ENCODE measurements at places on chromosomes 12 and 14. TPM values are rescaled to one million over a fixed set of nuclear protein-coding genes. Genes with fewer than 3 reads are reported as not detected.

DNA sequence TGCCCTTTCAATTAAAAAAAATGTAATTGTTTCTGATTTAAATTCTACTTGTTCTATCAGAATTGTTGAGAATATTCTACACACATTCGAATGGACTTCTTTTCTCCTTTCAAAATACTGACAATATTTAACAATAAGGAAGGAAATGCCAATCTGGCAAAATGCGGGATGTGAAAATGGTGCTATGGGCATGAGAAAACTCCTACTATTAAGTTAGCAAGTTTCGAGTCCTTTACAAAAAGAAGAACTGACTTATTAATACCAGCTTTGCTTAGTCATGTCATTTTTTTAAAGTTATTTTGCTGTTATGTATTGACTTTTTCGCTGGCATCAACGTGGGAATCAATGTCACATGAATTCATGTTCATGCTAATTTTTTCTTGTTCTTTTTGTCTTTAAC lies 31.7 kb upstream of the ARL1 start:
- H3K27me3 ChIP-seq = no peaks in the 10 kb centered on the region
- no peak overlapping the region for H3K4me3 ChIP-seq
- no peaks in the 10 kb centered on the region for H3K36me3 ChIP-seq
- H3K4me1 ChIP-seq = no peaks in the 10 kb centered on the region
- no peak for DNase-seq

RAB15 gene
- total RNA-seq = 43.3 TPM

DNA sequence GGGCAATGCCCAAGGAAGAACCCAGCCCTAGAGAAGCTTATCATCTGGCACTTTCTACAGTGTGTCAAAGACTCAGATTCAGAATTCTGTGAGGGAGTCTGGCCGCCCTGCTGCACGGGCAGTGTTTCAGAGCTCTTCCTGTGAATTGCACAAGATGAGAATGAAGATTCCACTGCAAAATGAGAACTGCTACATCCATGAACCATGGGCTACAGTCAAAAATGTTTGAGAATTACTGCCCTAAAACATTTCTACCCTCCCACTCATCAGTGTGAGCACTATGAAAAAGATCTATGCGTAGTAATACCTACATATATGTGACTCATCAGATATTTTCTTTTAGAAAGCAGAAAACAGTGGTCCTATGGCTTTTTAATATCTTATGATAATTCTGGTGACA lies 104.0 kb downstream of the STAB2 start:
- no peaks in the 10 kb centered on the region for H3K4me1 ChIP-seq
- no peaks in the 10 kb centered on the region for H3K27me3 ChIP-seq
- no peaks in the 10 kb centered on the region for H3K36me3 ChIP-seq
- H3K4me3 ChIP-seq = no peak overlapping the region

- DNase-seq = no peak
- H3K27ac ChIP-seq = no peak overlapping the region
- H3K27me3 ChIP-seq = no peaks in the 10 kb centered on the region
- H3K4me3 ChIP-seq = no peak overlapping the region
- no peaks in the 10 kb centered on the region for H3K4me1 ChIP-seq
- H3K36me3 ChIP-seq = no peaks in the 10 kb centered on the region
These were observed 333.4 kb upstream of the FBXO33 start for GRCh38 chr14:39765676-39766075.

DNA sequence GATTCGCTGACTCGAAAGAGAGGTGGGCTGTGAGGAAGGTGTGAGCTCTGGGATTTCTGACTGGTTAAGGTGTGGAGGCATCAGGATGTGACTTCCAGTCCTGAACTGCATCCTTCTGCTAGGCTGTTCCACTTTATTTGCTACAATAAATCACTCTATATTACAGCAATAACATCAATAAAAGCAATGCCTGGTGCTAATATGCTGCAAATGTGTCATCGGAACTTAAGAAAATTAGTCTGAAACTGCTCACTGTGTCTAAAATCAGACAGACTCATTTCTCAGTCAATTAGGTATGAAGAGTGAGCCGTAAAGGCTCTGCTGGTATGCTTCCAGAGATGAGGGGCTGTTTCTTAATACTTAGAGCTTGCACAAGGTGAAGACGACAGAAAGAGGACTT lies 126.6 kb downstream of the HELB start:
- no peak overlapping the region for H3K4me3 ChIP-seq
- no peaks in the 10 kb centered on the region for H3K27me3 ChIP-seq
- H3K27ac ChIP-seq = peak overlapping the region; percentile 39
- DNase-seq = no peak
- no peaks in the 10 kb centered on the region for H3K36me3 ChIP-seq

RD3L gene
- total RNA-seq = not detected

DNA sequence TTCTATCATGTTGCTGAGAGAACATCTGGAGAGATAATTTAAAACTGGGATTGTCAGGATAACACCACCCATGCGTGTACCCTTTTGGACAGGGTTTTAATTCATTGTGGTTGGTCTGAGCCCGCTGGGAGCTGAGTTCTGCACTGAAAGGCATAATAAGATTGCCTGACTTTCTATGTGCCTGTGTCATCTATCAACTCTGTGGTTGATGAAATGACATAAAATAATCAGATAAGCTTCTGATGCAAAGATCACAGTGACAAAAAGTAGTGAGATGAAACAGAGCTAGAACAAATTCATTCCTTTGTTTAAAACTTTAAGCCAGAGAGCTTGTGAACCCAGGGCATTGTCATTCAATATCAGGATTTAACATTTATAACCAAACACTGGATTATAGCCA lies 98.7 kb downstream of the BBS10 start:
- no peak overlapping the region for H3K4me3 ChIP-seq
- no peaks in the 10 kb centered on the region for H3K27me3 ChIP-seq
- H3K4me1 ChIP-seq = peaks cover 19% of the 10 kb centered on the region

DNA sequence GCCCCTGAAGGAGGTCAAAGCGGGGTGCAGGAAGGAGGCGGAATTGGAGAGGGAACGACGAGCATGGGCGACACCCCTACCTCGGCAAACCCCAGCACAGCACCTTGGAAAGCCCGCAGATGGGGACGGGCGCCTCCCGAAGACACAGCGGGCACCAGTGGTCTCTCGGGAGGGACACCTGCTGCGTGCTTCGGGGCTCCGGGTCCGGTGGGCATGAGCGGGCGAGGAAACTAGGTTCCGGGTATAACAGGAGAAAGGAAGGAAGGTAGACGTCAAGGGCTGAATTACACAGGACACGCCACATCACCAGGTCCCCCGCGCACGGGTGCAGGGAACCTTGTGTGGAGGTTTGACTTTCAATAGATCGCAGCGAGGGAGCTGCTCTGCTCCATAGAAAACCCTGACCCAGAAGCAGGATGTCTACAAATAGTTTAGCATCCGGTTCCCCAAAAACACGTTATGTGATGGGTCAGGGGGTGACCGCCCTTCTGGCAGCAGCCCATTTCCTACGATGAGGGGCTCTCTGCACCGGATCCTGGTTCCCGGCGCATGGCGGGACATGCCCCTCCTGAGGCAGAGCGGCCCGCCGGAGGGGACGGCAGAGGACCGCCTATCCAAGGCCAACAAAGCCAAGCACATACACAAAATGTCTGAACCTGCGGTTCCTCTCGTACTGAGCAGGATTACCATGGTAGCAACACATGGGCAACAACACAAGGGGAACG lies 196.9 kb downstream of the ALG10 start:
- H3K4me1 ChIP-seq = no peaks in the 10 kb centered on the region
- no peaks in the 10 kb centered on the region for H3K36me3 ChIP-seq
- H3K27ac ChIP-seq = no peak overlapping the region
- H3K4me3 ChIP-seq = peak overlapping the region; percentile 50
- DNase-seq = peak; percentile 4
- no peaks in the 10 kb centered on the region for H3K27me3 ChIP-seq

GRCh38 chr12:93430280-93430679 lies 11.5 kb downstream of the UBE2N start:
- H3K27me3 ChIP-seq = no peaks in the 10 kb centered on the region
- H3K36me3 ChIP-seq = no peaks in the 10 kb centered on the region
- H3K4me3 ChIP-seq = no peak overlapping the region
- peaks cover 20% of the 10 kb centered on the region for H3K4me1 ChIP-seq

DNA sequence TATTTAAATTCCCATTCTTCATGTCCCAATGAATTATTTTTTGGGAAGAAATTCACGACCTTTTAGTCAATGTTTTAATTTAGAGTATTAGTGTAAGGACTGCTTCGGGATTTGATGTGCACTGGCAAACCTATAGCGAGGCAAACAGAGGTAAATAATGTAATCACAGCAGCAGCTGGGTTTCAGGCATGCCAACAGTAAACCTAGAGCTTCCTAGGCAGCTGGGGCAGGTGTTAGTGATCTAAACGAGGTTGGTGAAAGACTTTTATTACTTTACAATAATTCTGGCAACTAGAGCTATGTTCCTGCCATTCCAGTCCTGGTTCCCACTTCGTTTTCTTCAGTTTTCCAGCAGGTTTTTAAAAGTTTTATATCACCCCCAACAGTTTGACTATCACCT lies 1036.4 kb upstream of the FOXG1 start:
- H3K4me3 ChIP-seq = no peak overlapping the region
- DNase-seq = no peak
- H3K27me3 ChIP-seq = no peaks in the 10 kb centered on the region
- no peaks in the 10 kb centered on the region for H3K36me3 ChIP-seq
- no peak overlapping the region for H3K27ac ChIP-seq

NPFF gene
- 0.69 TPM for total RNA-seq

GRCh38 chr14:102200690-102201352 lies 61.1 kb downstream of the WDR20 start:
- no peaks in the 10 kb centered on the region for H3K27me3 ChIP-seq
- H3K36me3 ChIP-seq = peaks cover 3% of the 10 kb centered on the region
- no peak overlapping the region for H3K4me3 ChIP-seq
- H3K27ac ChIP-seq = no peak overlapping the region

GPATCH2L gene
- total RNA-seq = 71.0 TPM

- H3K36me3 ChIP-seq = no peaks in the 10 kb centered on the region
- no peaks in the 10 kb centered on the region for H3K27me3 ChIP-seq
- H3K4me3 ChIP-seq = no peak overlapping the region
These were observed 28.3 kb upstream of the PPP2R5C start for GRCh38 chr14:101733211-101733610.

- no peak overlapping the region for H3K4me3 ChIP-seq
- H3K36me3 ChIP-seq = no peaks in the 10 kb centered on the region
- DNase-seq = peak; percentile 62
- no peaks in the 10 kb centered on the region for H3K27me3 ChIP-seq
- 0 out of 2 replicates have a peak overlapping the region, but pooled peaks have one; percentile 57 for H3K27ac ChIP-seq
- H3K4me1 ChIP-seq = peaks cover 22% of the 10 kb centered on the region
These were observed 157.1 kb upstream of the CCND2 start for GRCh38 chr12:4116251-4117111.

GLIPR1L1 gene
- total RNA-seq = not detected

MYF5 gene
- total RNA-seq = not detected

DNA sequence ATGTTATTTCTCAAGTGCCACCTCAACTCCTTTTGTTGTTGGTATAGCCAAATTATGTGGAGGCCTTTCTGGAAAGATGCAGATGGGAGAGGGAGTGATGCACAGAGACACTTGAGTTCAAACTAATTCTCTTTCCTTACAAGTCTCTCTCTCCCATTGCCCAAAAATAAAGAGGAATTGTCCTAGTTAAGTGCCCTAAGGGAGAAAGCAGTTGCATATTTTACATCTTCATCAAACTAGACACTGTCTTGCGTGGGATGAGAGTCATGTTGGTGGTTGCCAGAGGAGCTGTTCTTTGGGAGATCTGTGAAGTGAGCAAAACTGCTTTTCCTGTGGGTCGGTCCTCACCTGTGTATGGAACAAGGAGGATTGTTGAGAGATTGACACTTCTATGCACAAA lies 72.2 kb downstream of the EP400 start:
- DNase-seq = no peak
- H3K27ac ChIP-seq = peak overlapping the region; percentile 11
- H3K4me3 ChIP-seq = no peak overlapping the region
- no peaks in the 10 kb centered on the region for H3K4me1 ChIP-seq
- H3K36me3 ChIP-seq = peaks cover 32% of the 10 kb centered on the region
- H3K27me3 ChIP-seq = no peaks in the 10 kb centered on the region

TMEM132D gene
- total RNA-seq = 5.3 TPM

DNA sequence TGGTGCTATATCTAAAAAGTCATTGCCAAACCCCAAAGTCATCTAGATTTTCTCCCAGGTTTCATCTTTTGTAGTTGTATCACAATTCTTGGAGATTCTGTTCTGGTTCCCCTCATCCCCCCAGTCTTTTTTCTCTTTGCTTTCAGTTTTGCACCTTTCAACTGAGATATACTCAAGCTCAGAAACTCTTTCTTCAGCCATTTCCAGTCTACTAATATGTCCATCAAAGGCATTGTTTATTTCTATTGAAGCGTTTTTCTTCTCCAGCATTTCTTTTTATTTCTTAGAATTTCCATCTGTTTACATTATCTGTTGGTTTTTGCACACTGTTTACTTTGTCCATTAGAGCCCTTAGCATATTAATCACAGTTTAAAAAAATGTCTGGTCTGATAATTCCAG lies 179.5 kb downstream of the NUBPL start:
- no peaks in the 10 kb centered on the region for H3K4me1 ChIP-seq
- H3K27ac ChIP-seq = no peak overlapping the region
- no peaks in the 10 kb centered on the region for H3K36me3 ChIP-seq
- H3K27me3 ChIP-seq = no peaks in the 10 kb centered on the region

DNA sequence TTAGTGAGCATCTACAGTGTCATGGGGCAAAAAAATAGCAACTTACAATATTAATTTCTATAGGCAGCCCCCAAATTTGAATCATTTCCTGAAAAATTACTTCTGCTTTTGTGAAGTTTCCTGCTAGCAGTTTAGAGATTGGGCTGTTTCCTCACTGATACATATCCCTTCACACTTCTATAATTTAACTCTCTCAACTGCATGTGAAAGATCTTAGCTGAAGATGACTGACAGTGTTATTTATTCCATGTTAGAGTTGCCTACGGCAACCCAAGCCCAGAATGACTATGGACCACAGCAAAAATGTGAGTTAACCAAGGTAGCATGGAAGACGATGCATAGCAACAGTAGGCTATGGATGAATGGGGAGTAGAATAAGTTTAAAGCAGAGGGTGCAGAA lies at the start of gene KLRG1:
TSS of gene KLRG1 (plus strand) at position 134 of the 400 bp plus-strand sequence. CDS start at position 224, 90 bp downstream.
- no peaks in the 10 kb centered on the region for H3K27me3 ChIP-seq
- H3K36me3 ChIP-seq = no peaks in the 10 kb centered on the region
- H3K4me1 ChIP-seq = no peaks in the 10 kb centered on the region
- H3K27ac ChIP-seq = no peak within 1 kb of the TSS
- no peak within 1 kb of the TSS for H3K4me3 ChIP-seq
- no peak for DNase-seq

C12orf54 gene
- not detected for total RNA-seq

DNA sequence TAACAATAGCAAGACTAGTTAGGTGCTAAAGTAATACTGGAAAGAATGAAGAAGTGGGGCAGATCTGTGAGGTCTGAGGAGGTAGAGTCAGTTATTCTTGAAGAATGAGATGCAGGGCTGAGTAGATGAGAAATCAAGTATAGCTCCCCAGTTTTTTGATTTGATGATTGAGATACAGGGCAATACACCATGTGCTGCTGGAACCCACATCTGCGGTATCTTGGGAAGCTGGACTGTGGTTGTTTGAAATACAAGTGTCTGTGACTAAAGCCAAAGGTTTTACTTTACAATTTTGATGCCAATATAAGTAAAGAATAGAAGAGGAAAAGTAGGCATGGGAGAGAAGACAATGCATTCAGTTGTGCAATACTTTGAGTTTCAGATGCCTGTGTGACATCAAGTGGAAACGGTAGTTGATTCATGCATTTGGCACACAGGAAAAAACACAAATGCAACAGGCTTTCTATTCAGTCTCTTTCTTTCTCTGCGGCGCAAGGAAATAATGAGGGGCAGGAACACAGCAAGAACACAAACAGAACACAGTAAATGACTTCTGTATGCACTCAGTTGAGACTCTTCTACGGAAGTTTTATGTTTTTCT lies 190.2 kb upstream of the SLC38A2 start:
- DNase-seq = no peak
- peak overlapping the region; percentile 79 for H3K27ac ChIP-seq
- no peak overlapping the region for H3K4me3 ChIP-seq
- no peaks in the 10 kb centered on the region for H3K36me3 ChIP-seq

PIANP gene
- total RNA-seq = 2.2 TPM

GRCh38 chr12:116984098-116984497 lies 73.3 kb downstream of the FBXW8 start:
- no peak for DNase-seq
- no peaks in the 10 kb centered on the region for H3K36me3 ChIP-seq
- no peak overlapping the region for H3K4me3 ChIP-seq

Measured in GM23338 (cell line).